Type B pancreatic cell (in vitro differentiated cells): ENCODE measurements at places on chromosomes 6 and 20. TPM values are rescaled to one million over a fixed set of nuclear protein-coding genes. Genes with fewer than 3 reads are reported as not detected.

GRCh38 chr20:57883761-57884160, 173.9 kb upstream of the PMEPA1 start:
- DNase-seq, result peak; percentile 31

GRCh38 chr6:37021356-37022129, 16.1 kb downstream of the FGD2 start:
- no peak for DNase-seq

DNA sequence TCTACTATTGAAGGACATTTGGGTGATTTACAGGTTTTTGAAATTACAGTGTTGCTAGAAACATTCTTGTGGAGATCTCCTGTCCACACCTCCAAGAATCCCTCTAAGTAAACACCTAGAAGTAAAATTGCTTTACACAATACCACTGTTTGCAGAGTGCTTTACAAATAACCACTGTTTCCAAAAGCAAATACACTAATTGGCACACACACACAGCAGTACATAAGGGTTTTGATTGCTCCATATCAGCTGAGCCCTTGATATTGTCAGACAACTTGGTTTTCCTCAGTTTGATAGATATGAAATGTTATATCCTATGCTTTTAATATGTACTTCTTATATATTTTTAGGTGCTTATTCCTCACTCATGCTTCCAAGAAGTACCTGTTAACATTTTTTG, 6.3 kb downstream of the HMGN4 start:
- DNase-seq, result no peak

GRCh38 chr6:41546475-41546865, 289 bp downstream of the FOXP4 start:
- DNase-seq, result no peak

GRCh38 chr6:87184762-87185250, 29.4 kb downstream of the ZNF292 start:
- no peak for DNase-seq

TFAP2B gene
- total RNA-seq, result 11.6 and 75.5 TPM in 2 replicates

CNR1 gene
- 2.4 and 3.5 TPM in 2 replicates for total RNA-seq

DNA sequence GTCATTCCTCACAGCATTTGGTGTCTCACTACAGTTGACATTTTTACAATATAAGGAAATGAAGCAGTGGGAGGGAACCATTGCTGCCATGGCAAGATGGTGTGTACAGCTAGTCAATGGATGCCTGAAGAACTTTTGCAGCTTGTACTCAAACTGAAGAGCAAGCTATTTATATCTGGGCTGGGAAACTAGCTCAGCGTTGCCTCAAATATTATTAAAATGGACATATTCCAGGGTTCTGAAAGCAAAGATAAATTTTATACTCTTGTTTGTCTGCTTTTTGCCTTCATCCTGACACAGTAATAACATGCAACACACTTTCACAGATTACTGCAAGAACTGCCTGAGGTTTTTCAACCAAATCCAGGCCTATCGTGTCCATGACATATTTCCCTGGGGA, 156.4 kb upstream of the COL21A1 start:
- DNase-seq, result no peak

CFB gene
- total RNA-seq, result 7.8 and 13.6 TPM in 2 replicates
